ENCODE measurements at places on chromosomes 6 and 20.

DNA sequence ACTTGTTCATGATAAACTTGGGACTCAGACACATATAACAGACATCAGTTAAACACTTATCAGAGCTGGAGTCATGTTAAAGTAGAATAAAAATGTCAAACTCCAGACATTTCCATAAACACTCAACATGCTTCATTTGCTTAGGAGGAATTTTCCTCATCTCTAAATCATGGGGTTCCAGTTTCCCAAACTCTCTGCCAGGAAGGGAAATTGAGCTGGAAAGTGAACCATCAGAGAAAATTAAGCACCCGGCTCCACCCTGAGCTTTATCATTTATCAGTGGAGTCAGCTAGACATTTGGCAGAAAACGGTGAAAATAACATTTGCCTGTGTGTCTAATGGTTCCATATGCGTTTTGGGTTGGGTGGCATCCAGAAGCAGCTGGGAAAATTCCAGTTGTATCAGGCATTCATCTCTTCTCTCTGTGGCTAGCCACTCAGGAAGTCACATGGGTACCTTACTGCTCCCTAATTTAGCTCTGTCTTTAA lies 25.3 kb upstream of the ZNFX1 start:
- DNase-seq = no peak

DNA sequence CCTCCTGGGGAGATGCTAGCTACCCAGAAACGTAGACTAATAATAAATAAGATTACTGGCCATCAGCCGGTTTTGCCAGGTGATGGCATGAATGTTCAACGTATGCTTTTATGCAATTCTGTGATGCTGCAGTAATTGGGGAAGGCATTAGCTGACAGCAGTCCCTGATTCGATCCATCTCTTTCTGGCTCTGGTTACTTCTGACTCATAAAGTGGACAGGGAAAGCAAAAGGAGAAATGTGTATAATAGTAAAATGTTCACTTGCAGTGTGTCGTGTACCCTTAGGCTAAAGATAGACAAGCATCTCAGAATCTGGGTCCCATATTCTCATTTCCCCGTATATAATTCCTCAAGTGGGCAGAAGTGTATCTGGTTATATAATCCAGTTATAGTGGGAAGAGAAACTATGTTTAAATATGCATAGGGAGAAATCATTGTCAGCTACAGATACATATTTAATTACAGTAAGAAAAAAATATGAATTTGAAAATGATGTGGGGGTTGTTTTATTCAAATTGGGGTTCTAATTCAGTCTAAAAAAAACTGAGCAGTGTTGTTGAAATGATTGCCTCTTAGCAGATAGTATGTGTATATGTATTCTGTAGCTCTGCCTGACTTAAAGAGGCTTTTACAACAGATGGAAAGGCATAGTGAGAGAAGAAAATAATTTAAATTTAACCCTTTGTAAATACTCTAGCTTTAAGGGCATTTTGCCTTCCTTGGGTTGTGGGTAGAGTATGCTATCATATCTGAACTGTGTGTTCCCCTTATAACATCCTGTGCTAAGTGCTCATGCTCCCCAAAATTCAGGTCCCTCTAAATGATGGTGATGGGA lies 40.6 kb downstream of the DOK5 start:
- DNase-seq = no peak

DNA sequence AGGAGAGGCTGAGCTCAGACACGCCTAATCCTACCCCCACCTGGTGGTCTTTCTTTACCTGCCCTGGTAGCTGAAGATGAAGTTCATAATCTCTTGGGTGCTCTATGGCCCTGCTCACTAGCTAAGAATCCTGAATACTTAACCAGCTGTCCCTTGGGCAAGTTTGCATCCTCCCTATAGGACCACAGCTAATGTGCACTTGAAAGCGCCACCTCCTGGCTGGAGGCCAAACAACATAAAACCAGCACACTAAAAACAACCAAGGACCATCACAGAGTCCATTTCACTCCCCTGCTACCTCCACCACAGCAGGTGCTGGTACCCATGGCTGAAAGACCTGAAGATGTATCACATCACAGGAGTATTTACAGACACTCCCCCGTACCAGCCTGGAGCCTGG lies 155.5 kb upstream of the SLC24A3 start:
- no peak for DNase-seq

- no peak for DNase-seq
Observed at GRCh38 chr6:22146931-22147701, 149.7 kb downstream of the PRL start.

- DNase-seq = no peak
Observed at GRCh38 chr6:34383656-34384320, 8.7 kb downstream of the NUDT3 start.

DNA sequence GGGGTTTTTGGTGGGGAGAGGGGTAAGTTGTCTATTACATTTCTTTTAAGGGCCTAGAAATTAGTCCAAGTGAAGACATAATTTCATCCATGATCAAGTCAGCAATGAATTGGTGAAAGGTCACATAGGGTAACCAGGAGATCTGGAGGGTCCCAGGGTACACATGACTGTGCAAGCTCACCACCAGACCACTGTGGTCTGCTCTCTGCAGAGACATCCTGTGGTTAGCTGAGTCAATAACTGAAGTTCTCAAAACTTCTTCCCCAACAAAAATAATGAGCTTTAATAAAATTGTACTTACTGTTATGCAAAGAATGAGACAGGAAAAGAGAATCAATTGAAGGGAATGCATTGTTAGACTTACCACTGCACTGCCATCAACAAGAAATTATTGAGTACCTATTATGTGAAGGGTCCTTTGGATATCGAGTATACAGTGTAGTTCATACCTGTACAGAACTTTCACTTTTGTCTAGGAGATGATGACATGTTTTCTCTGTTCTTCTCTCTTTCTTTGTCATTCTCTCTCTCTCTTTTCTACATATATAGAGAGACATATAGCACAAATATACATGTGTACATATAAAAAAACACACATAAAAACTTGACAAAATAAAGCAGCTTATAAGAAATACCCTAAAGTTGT lies 209.8 kb downstream of the GJA1 start:
- DNase-seq = no peak

GRCh38 chr6:40377173-40377806 lies 209.9 kb downstream of the LRFN2 start:
- DNase-seq = no peak

- peak; percentile 22 for DNase-seq
Observed at GRCh38 chr6:17311595-17312311, 30.6 kb downstream of the RBM24 start.

- DNase-seq = no peak
Observed at GRCh38 chr6:78487401-78487800, 379.9 kb upstream of the IRAK1BP1 start.

DNA sequence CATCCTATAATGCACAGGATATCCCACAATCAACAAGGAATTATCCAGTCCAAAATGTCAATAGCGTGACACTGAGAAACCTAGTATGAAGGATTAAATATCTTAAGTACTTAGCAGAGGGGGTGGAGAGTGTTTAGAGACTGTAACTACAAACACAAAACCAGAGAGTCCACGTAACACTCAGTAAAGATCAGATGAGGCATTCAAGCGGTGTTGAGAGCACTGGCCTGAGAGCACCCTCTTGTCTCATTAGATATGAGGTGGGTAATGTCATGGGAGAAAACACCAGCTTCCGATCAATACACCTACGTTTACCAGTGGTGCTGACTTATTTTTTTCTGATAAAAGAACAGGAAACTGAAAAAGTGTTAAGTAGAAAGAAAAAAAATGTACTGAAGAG lies 2.3 kb downstream of the FAM184A start:
- no peak for DNase-seq

- DNase-seq = peak; percentile 15
Observed at GRCh38 chr20:15446373-15446772, 1109.0 kb upstream of the FLRT3 start.

DNA sequence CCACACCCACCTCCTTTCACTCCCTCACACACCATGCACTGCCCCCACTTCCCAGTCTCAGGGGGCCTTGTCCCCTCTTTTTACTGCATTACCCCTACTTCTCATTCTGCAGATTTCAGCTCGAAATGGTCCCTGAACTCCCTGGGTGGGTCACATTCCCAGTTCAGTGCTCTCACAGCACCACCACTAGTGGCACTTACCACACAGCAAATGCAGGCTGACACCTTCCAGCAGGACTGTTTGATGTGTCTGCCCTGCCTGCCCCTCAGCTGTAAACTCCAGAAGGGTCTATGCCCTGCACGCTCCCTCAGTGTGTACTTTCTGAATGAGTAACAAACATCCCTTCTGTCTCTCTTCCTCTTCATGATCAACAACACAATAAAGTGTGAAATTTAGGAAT lies 4.0 kb downstream of the DYNLT1 start:
- no peak for DNase-seq

GRCh38 chr6:106090001-106090400 lies 3.9 kb downstream of the PRDM1 start:
- no peak for DNase-seq

GRCh38 chr6:3231247-3232016 lies 4.0 kb upstream of the TUBB2B start:
- peak; percentile 57 for DNase-seq

- no peak for DNase-seq
Observed at GRCh38 chr6:21220271-21220987, 373.1 kb upstream of the SOX4 start.

DNA sequence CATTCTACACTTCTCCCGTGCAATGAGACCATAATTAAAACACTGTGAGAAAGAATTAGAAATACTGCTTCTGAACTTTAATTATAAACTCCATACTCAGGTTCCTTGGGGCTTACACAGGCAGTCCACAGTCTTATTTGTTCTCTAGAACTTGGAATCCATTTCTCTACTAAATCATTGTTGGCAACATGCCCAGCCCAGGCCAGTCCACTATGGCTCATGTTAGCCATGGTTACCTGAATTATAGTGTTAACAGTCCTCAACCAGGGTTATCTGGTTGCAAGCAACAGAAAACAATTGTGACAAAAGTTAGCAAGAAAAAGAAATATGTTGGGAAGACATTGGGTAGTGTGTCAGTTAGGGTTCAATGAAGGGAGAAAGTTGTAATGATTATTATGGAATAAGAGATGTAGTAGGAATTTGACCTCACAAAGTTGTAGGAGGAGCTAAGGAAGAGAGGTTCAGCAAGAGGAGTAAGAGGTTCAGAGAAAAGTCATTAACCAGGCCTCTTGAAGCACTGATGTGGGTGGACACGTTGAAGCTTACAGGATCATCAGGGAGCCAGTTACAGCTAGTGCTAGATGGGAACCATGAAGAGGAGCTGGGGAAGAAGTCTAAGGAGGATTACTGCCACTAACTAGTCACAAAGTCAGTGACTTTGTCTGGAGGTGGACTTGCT lies 352.5 kb upstream of the PRND start:
- DNase-seq = no peak

DNA sequence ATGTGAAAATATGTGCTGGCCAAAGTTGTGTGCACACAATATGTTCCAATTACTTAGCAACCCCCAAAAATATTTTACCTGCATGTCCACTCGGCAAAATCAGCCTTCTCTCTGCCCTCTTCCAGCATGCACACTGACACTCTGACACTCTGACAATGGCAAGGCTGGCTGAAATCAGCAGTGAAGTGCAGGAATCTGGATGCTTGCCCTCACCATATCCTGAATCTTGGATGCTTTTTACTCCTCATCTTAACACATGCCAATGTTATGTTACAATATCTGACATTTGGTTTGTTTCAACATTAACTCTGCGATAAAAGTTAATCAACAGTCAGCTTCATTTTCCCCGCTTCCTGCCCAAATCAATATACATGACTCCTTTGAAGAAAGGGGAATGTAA lies 203.2 kb downstream of the COL9A1 start:
- DNase-seq = no peak

DNA sequence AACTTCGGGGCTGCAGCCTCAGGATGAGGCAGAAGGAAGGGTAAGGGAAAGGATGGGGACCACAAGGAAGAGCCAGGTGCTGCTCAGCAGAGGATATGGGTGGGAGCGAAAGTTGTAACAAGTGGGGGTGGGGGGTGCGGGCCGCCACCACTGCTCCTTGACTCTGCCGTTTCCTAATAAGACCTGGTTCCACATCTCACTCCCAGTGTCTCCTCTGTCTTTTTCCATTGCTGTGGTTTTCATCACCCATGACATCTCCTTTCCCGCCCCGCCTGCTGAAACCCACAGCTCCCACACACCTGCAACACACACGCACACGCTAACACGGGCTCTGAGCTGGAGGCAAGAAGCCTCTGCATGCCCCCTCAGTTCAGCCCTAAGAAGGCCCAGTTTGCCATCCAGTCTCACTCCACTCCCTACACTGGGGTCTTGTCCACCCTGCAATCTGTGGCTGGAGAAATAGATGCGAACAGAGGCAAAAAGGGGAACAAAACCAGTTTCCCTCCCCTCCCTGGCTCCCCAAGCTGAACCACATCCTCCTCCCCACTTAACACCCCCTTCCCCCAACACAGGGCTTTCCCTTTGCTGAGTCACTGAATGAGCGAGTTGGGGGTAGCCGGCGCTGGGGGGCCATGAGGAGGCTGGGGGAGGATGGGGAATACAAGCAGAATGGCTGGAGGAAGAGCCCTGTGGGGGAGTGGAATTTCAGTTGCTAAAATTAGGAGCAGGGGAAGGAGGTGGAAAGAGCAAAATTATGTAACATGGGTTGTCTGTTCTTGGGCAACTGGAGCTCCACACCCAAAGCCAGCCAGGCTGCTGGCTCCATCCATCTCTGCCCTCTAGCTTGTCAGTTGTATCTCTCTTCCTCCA lies 11.5 kb downstream of the NFKBIL1 start:
- peak; percentile 26 for DNase-seq
